ENCODE measurements at places on chromosomes 12 and 14.

GRCh38 chr12:66108386-66108785 lies 22.2 kb downstream of the LLPH start:
- no peak overlapping the region for H3K27ac ChIP-seq
- no peak overlapping the region for H3K4me3 ChIP-seq
- H3K36me3 ChIP-seq: no peaks in the 10 kb centered on the region
- H3K4me1 ChIP-seq: peaks cover 7% of the 10 kb centered on the region
- no peak for DNase-seq
- H3K27me3 ChIP-seq: no peaks in the 10 kb centered on the region

DNA sequence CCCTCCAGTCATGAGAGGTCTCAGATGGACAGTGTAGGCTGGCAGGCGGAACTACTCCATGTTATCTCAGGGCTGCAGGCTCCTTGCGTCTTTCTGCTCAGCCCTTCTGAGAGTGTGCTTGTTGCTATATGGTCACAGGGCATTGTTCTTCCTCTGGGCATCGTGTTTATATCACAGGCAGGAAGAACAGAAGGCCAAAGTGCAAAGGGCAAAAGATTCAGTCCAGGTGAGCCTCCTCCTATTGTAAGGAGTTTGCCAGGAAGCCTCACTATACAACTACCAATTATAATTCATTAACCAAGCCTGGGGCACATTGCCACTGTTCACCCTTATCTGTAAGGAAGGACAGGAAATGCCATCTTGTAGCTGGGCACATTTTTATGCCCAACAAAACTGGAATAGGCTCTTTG lies 195.5 kb upstream of the KITLG start:
- H3K36me3 ChIP-seq: no peaks in the 10 kb centered on the region
- no peak overlapping the region for H3K27ac ChIP-seq
- no peaks in the 10 kb centered on the region for H3K27me3 ChIP-seq
- H3K4me3 ChIP-seq: no peak overlapping the region
- DNase-seq: no peak

DNA sequence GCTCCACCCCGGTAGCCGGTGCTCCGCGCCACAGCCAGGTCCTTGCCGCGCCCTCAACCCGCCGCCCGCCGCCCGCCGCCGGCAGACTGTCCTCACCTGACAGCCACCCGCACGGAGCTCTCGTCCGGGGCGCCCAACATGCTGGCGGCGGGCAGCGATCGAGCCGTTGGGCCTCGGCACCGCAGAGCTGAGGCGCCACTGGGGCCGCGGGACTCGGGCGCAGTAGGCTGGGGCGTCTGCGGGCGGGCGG lies 164 bp downstream of the KIF21A start:
- no peak for DNase-seq
- peak overlapping the region; percentile 76 for H3K4me3 ChIP-seq
- no peaks in the 10 kb centered on the region for H3K36me3 ChIP-seq
- peaks cover 24% of the 10 kb centered on the region for H3K4me1 ChIP-seq
- peak overlapping the region; percentile 91 for H3K27ac ChIP-seq

DNA sequence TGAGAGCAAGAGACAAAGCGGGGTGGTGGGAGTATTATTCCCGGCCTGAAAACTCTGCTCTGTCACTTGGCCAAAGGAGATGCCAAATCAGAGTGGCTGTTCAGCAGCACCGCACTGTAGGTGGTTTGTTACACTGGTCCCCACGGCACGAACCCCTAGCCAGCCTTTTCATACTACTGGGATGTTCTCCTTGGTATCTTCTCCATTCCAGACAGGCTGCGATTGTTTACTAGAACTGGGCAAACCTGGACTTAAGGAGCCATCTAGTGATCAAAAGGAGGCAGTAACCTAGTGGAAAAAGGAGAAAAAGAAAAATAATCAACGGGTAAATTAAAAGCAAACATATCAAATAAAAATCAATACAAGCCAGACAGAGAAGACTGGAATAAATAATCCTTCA lies 58.9 kb upstream of the TMTC2 start:
- no peaks in the 10 kb centered on the region for H3K4me1 ChIP-seq
- no peak overlapping the region for H3K27ac ChIP-seq
- DNase-seq: peak; percentile 33
- no peak overlapping the region for H3K4me3 ChIP-seq
- H3K27me3 ChIP-seq: no peaks in the 10 kb centered on the region
- no peaks in the 10 kb centered on the region for H3K36me3 ChIP-seq

DNA sequence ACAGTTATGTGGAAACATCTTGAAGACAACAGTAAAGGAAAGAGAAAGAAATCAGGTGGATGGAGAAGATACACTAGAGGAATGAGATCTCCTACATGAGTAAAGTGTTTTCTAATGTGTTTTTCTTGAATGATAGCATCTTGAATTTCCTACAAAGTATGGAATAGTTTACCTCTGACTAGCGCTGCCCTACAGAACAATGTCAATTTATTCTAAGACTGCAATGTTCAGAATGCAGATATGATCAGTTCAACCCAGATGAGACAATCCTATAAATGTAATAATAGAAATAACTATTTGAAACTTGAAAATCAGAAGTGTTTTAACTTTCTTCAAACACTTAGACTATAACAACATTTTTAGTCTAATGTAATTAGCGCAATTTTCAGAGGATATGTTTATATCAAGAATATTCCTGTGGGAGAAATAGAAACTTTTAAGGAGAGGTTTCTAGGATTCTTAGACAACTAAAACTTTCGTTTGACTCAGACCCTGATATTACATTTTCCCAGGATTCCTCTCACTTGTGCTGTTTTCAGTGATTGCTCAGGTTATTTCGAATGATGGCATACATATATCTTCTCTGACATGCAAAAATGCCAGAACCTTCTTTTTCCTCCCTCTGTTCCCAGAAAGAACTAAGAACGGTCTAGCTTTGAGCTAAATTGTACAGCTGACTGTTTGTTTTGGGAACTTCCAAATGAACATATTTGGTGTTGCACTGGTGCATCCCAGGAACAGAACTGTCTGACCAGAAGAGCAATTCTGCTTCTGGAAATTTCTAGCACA lies 1017.4 kb downstream of the DIO2 start:
- H3K4me1 ChIP-seq: no peaks in the 10 kb centered on the region
- no peak for DNase-seq
- no peak overlapping the region for H3K27ac ChIP-seq
- H3K4me3 ChIP-seq: no peak overlapping the region
- H3K27me3 ChIP-seq: peaks cover 4% of the 10 kb centered on the region

GRCh38 chr12:70277973-70278372 lies 34.7 kb downstream of the CNOT2 start:
- H3K36me3 ChIP-seq: no peaks in the 10 kb centered on the region
- no peak overlapping the region for H3K4me3 ChIP-seq

DNA sequence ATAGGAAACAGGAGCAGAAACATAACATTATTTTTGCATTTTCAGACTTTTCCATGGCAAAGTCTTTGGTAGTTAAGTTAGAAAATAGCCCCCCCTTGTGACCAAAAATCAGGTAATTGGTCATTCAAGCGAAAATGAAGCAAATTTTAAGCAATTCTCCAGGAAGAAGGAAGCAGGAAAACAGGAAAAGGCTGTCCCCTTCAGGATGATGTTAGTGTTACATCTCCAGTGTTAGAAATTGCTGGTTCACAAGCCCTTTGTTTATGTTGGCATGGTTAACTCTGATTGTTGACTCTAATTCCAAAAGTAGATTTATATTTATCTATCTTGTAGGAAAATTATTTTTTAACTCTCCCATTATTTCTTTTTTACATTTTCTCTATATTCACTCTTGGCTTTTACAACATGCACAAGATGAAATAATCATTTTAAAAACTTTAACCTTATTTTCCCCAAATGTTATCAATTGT lies 18.8 kb upstream of the GAS2L3 start:
- no peaks in the 10 kb centered on the region for H3K36me3 ChIP-seq
- H3K4me3 ChIP-seq: no peak overlapping the region
- H3K27ac ChIP-seq: no peak overlapping the region
- no peaks in the 10 kb centered on the region for H3K4me1 ChIP-seq
- no peaks in the 10 kb centered on the region for H3K27me3 ChIP-seq

DNA sequence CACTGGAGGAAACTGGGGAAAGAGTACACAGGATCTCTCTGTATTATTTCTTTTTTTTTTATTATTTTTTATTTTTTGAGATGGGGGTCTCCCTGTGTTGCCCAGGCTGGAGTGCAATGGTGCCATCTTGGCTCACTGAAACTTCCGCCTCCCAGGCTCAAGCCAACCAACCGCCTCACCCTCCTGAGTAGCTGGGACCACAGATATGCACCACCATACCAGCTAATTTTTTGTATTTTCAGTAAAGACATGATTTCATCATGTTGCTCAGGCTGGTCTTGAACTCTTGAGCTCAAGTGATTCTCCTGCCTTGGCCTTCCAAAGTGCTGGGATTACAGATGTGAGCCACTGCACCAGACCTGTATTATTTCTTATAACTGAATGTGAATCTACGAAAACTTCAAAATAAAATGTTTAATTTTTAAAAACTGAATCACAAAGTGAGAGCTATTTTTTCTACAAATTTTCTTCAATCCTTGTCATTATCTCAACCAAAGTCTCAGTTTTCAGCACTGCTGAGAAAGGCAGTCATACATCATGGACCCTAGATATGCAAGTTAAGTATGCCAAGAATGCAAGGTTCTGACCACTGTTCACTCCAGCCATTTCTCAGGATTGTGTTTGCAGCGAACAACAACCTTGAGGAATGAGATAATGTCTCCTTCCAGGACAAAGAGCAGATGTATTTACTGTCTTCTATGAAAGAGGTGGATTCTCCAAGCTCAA lies 2.4 kb downstream of the EAPP start:
- H3K36me3 ChIP-seq: no peaks in the 10 kb centered on the region
- no peaks in the 10 kb centered on the region for H3K27me3 ChIP-seq
- peaks cover 16% of the 10 kb centered on the region for H3K4me1 ChIP-seq
- no peak for DNase-seq
- peak overlapping the region; percentile 22 for H3K27ac ChIP-seq

DNA sequence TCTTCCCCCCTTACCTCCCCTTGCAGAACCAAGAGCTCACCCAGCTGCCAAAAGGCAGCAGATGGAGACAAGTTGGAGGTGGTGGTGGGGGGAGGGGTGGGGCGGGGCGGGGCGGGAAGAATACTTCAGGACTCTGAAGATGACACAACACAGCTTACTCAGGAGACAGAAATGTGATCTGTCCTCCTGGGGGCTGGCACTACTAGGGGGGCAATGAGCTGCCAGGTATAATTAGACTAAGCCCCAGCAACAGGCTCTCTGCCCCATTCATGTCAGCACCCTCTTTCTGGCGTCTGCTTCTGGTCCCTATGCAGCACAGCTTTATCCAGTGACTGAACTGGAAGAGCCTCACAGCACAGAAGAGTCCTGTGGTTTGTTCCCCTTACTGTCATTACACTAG lies 407.0 kb downstream of the MED13L start:
- peaks cover 9% of the 10 kb centered on the region for H3K4me1 ChIP-seq
- DNase-seq: no peak
- H3K27ac ChIP-seq: no peak overlapping the region
- no peak overlapping the region for H3K4me3 ChIP-seq
- no peaks in the 10 kb centered on the region for H3K27me3 ChIP-seq

- no peak for DNase-seq
- H3K36me3 ChIP-seq: no peaks in the 10 kb centered on the region
- H3K4me1 ChIP-seq: peaks cover 15% of the 10 kb centered on the region
- H3K4me3 ChIP-seq: no peak overlapping the region
- no peak overlapping the region for H3K27ac ChIP-seq
- no peaks in the 10 kb centered on the region for H3K27me3 ChIP-seq
These were observed 168.6 kb downstream of the STXBP6 start for GRCh38 chr14:24881116-24881893.

GRCh38 chr14:71467361-71467811 lies 464.8 kb upstream of the RGS6 start:
- DNase-seq: no peak
- no peaks in the 10 kb centered on the region for H3K36me3 ChIP-seq
- H3K4me1 ChIP-seq: no peaks in the 10 kb centered on the region

DNA sequence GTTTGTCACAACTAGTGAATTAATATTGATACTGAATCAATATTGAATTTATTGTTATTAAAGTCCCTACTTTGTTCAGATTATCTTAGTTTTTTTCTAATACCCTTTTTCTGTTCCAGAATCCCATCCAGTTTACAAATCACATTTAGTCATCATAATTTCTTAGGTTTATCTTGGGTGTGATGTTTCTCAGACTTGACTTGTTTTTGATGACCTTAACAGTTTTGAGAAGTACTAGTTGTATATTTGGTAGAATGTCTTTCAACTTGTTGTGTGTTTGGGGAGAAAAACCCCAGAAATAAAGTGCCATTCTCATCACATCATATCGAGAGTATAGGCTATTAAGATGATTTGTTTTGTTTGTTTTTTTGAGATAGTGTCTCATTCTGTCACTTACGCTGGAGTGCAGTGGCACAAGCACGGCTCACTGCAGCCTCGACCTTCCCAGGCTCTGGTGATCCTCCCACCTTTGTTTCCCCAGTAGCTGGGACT lies 19.5 kb downstream of the MRPS35 start:
- no peaks in the 10 kb centered on the region for H3K27me3 ChIP-seq
- no peaks in the 10 kb centered on the region for H3K36me3 ChIP-seq
- no peak overlapping the region for H3K4me3 ChIP-seq

GRCh38 chr12:120508537-120508936 lies 12.6 kb downstream of the DYNLL1 start:
- no peaks in the 10 kb centered on the region for H3K36me3 ChIP-seq
- no peaks in the 10 kb centered on the region for H3K4me1 ChIP-seq
- no peak overlapping the region for H3K4me3 ChIP-seq

DNA sequence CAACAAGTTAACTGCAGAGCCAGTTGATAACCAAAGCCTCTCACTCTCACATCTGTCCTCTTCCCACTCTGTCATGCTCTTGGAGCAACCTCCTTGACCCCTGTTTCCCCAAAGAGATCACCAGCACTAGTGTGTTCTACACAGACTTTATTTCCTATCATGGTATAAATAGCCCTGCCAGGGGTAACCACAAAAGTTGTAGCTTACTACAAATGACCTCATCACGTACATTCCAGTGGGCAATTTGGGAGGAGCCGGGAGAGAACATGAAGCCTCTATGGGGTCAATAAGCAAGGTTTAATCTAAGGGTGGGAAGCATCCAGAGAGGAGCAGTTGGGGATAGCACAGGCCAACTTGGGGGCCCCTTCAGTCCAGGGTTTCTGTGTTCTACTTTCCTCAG lies 186.5 kb downstream of the KCNA5 start:
- H3K4me3 ChIP-seq: no peak overlapping the region
- no peaks in the 10 kb centered on the region for H3K36me3 ChIP-seq
- no peaks in the 10 kb centered on the region for H3K4me1 ChIP-seq
- no peak overlapping the region for H3K27ac ChIP-seq
- no peaks in the 10 kb centered on the region for H3K27me3 ChIP-seq

GRCh38 chr14:36221112-36221511 lies 44.6 kb upstream of the PTCSC3 start:
- no peak overlapping the region for H3K4me3 ChIP-seq
- no peaks in the 10 kb centered on the region for H3K27me3 ChIP-seq
- H3K4me1 ChIP-seq: no peaks in the 10 kb centered on the region
- H3K27ac ChIP-seq: no peak overlapping the region
- DNase-seq: no peak
